ENCODE measurements at places on chromosomes 11 and 22.

- DNase-seq: no peak
Observed at GRCh38 chr11:108007819-108008218, 879 bp upstream of the CUL5 start.

- DNase-seq: no peak
Observed at GRCh38 chr11:121123496-121124069, 22.5 kb downstream of the TECTA start.

GRCh38 chr11:61429346-61429690 is 457 bp downstream of the CPSF7 start:
- DNase-seq: peak; percentile 60

GRCh38 chr11:112366777-112367176 is 106.1 kb upstream of the PLET1 start:
- no peak for DNase-seq

DNA sequence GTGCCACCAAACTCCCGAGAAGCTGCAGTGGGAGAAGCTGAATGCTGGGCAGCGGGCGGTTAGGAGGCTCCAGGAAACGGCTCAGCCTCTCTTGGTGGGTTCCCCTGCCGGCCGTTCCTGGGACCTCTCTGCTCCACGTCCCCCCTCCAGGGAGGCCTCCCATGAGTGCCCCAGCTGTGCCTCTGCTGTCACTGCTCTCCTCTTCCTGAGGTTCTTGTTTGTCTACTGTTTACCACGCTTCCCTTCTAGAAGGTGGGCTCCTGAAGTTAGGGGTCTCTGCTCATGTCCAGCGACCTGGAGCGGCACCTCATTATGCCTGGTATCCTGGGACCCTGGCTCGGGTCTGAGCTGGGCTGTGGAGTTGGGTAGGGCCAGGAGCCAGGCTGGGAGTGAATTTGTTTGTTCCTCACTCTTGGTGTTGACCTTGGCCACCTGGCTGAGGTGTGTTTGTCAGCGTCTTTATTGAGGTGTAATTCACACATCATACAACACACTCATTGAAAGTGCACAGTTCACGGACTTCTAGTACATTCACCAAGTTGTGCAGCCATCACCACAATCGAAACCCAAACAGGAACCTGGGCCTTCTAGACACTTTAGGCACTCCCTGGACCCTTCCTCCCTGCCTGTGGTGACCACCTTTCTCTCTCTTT is 37.8 kb upstream of the GRAMD4 start:
- no peak for DNase-seq

DNA sequence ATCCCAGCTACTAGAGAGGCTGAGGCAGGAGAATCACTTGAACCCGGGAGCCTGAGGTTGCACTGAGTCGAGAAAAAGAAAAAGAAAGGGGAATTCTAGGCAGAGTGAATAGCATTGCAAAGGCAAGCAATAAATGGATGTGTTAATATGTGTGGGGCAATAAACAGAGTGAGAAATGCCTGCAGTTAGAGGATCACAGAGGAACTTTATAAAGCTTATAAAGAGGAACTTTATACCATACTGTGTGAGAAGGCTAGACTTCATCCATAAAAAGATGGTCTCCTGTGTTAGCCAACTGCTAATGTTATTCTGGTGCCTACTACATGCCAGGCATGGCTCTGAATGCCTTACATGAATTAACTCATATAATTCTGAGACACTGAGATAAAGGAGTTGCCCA is 841 bp downstream of the B3GNT6 start:
- no peak for DNase-seq

DNA sequence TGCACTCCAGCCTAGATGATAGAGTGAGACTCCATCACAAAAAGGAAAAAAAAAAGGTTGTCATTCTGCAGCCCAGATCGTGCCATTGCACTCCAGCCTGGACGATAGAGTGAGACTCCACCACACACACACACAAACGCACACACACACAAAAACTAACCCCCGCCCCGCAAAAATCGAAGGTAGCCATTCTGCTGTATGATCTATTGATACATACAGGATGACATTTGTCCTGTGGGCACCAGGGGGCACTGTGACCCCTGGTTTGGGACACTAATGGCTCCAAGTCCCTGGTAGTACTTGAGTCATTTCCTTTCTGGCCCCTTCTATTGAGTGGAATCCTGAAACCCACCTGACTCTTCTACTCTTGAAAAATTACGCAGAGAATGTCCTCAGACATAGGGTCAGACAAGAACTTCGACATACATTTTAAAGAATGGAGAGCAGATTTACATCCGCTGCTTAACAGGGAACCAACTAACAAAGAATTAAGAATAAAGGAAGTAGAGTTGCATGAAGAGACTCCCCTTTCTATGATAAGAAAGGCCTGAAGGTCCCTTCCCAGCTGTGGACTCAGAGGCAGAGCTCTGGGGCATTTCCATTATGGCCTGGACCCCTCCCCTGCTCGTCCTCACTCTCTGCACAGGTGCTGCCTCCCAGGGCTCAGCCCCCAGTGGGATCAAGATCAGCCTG is 35.0 kb upstream of the PRAME start:
- peak; percentile 5 for DNase-seq

All from NK-92 treated with Interleukin-12 subunit alpha and Interleukin-12 subunit beta, amount 100 ng/mL, for 24 hours (cell line).